ENCODE measurements at places on chromosomes 1 and 21. TPM values are rescaled to one million over a fixed set of nuclear protein-coding genes. Genes with fewer than 3 reads are reported as not detected.

Gene MPZ
- total RNA-seq: 2.2 TPM

Gene HLX
- total RNA-seq: 5.8 TPM

Gene OPTC
- not detected for total RNA-seq

Gene AUNIP
- total RNA-seq: not detected

Gene CIART
- 2.9 TPM for total RNA-seq

DNA sequence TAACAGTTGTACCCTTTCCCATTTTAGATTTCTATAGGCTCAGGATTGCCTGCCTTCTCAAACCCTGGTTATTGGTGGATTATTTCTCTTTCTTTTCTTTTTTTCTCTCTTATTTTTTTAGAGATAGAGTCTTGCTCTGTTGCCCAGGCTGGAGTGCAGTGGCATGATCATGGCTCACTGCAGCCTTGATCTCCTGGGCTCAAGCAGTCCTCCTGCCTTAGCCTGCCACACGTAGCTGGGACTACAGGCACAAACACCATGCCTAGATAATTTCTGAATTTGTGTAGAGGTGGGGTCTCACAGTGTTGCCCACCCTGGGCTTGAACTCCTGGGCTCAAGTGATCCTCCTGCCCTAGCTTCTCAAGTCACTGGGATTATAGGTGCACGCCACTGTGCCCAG, 58.8 kb downstream of the UCK2 start:
- H3K27me3 ChIP-seq: no peaks in the 10 kb centered on the region
- H3K27ac ChIP-seq: no peak overlapping the region
- DNase-seq: no peak
- H3K36me3 ChIP-seq: no peaks in the 10 kb centered on the region
- H3K4me1 ChIP-seq: no peaks in the 10 kb centered on the region

DNA sequence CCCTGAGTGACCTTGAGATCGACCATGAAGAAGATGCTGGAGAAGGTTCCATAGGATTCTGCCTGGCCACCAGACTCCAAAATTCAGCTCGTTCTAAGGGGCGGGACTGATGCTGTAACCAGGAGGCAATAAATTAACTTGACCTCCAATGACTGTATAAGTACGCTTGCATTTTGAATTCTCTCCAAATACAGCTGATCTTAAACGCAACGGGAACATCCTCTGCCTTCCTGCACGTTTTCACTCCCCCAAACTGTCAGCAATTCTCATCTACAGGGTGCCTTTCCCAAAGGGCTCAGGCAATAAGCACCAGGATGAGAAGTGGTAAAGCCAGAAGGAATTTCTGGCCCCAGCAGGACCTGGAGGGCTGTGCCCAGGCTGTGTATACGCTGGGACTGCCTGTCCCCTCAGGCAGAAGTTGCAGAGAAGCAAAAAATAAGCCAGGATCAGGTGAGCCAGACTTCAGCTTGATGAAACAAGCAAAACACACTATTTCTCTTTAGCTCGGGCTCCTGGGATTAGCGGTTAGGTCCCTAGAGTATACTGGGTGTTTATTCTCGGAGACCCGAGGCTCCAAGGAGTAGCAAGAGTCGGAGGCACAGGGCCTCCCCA, 124.8 kb downstream of the LRIG2 start:
- H3K4me3 ChIP-seq: no peak overlapping the region
- no peak for DNase-seq
- H3K27ac ChIP-seq: no peak overlapping the region
- no peaks in the 10 kb centered on the region for H3K4me1 ChIP-seq

DNA sequence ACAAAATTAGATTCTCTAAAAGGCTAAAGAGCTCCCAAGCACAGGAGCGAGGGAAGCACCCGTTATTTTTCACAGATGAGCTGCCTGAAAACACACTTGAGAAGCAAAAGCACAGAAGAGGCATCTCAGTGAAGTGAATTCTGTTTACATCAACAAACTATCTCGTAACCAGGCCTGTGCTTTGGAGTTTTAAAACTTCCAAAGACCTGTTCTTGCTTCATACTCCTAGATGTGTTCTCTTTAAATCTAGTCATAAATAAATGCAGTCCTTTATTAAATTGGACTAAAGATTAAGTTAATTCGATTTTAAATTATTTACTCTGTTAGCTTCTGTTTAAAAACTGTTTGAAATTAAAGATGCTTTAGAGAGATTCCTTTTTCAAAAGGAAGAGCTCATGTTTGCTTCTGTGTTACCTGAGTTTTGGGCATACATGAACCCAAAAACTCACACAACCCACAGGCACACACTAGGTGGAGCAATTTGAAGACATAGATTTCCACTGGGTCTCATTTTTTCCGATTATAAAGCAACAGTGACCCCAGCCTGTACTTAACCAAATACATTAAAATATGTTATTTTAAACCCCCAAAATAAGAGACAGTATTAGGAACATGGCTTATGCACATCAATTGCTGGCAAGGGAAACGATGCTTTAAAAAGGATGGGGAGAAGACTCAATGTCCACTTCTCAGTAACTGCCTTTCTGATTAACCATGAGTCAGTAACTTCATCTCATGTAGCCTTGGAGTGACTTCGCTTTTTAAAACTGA, 648.2 kb downstream of the SMYD3 start:
- H3K27ac ChIP-seq: no peak overlapping the region
- H3K4me1 ChIP-seq: no peaks in the 10 kb centered on the region
- H3K36me3 ChIP-seq: no peaks in the 10 kb centered on the region

DNA sequence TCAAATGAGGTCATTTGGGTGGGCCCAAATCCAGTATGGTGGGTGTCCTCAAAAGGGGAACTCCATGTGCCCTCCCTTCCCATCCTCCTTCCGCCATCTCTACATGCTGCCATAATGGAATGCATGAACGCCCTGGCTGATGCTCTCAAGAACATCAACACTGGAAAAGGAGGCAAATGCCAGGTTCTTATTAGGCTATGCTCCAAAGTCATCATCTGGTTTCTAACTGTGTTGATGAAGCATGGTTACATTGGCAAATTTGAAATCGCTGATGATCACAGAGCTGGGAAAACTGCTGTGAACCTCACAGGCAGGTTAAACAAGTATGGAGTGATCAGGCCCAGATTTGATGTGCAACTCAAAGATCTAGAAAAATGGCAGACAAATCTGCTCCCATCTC, 16.6 kb upstream of the TRIM45 start:
- no peaks in the 10 kb centered on the region for H3K36me3 ChIP-seq
- no peak for DNase-seq
- H3K4me3 ChIP-seq: no peak overlapping the region
- H3K27ac ChIP-seq: no peak overlapping the region
- H3K27me3 ChIP-seq: no peaks in the 10 kb centered on the region

DNA sequence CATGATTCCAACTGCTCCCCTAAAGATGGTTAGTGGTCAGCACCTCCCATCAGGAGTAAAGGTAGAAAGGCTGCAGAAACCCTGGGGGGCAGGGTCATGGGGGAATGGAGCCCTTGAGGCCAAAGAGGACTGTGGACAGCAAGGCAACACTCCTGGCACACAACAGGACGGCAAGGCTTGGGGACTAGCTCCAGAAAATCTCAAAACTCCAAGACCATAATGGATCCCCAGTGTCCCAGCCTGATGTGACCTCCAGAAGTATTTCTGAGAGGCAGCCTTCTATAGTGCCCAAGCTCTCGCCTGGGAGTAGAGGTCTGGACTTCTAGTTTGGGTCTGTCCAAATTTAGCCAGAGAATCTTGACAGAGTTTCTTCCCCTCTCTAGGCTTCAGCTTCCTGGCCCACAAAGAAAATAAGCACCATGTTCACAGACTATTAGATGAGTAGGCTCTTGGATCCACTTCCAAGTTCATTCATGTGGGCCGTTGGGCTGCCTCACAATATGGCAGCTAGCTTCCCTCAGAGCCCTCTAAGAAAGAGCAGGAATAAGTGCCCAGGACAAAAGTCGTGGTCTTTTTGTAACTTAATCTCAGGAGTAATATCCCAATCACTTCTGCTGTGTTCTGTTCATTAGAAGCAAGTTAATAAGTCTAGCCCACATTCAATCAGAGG, 6.9 kb downstream of the CD2 start:
- H3K27ac ChIP-seq: no peak overlapping the region
- no peaks in the 10 kb centered on the region for H3K4me1 ChIP-seq
- no peaks in the 10 kb centered on the region for H3K27me3 ChIP-seq
- no peak overlapping the region for H3K4me3 ChIP-seq
- no peak for DNase-seq

GRCh38 chr1:116299248-116299647, 73.8 kb upstream of the ATP1A1 start:
- H3K4me3 ChIP-seq: no peak overlapping the region
- H3K36me3 ChIP-seq: no peaks in the 10 kb centered on the region
- DNase-seq: no peak
- H3K27ac ChIP-seq: no peak overlapping the region
- H3K27me3 ChIP-seq: no peaks in the 10 kb centered on the region
- H3K4me1 ChIP-seq: no peaks in the 10 kb centered on the region

DNA sequence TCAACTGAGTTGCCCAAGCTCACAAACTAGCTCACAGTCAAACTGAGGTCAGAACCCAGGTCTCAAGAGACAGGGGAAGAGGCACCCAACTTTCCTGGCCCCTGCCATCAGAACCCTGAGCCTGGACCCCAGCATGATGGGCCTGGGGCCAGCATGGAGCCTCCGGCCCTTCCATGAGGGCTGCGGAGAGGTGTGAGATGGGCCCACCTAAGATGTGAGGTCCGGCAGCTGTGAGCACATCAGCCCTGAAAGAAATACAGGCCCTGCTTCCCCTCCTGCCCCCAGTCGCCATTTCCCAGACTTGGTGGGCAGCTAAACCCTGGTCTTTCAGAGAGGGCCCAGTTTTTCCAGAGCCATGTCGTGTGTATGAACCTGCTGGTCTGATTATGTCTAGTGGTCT, 30.6 kb downstream of the QSOX1 start:
- no peak for DNase-seq
- H3K4me1 ChIP-seq: no peaks in the 10 kb centered on the region
- no peaks in the 10 kb centered on the region for H3K27me3 ChIP-seq
- no peak overlapping the region for H3K4me3 ChIP-seq
- H3K36me3 ChIP-seq: no peaks in the 10 kb centered on the region

DNA sequence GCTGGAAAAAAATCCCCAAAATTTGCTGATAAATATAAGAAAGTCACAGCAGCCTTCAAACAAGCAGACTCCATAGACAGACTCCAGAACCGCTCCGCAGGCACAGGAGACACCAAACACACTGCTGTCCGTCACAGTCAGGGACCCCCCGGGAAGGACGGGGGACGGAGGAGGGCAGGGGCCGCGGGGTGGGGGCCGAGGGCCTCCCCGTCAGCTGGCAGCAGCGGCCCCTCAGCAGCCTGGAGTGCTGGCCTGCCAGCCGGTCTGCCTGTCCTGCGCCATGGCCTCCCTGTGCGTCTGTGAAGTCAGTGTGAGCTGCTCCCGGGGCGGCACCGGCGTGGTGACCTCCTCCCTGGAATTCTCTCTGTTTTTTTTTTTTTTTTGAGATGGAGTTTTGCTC, 10.1 kb upstream of the C1orf159 start:
- no peak for DNase-seq
- H3K27me3 ChIP-seq: no peaks in the 10 kb centered on the region
- no peaks in the 10 kb centered on the region for H3K36me3 ChIP-seq
- H3K4me3 ChIP-seq: no peak overlapping the region
- no peak overlapping the region for H3K27ac ChIP-seq

DNA sequence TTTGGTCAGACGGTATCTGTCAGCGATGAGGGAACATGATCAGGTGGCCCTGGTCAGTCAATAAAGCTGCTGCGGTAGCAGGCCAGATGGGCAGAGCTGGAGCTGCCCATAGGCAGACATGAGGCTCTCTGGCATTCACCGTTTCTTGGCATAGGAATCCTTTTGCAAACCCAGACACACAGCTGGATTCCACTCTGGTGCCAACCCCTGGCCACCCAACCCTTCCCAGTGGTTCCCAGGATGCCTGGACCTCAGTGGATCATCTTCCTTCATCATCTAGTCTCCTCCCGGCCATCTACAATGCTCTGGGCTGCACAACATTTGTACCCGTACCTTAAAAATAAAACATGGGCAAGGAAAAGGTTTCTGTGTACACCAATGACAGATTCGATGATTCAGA, 68.3 kb upstream of the ACTRT2 start:
- DNase-seq: no peak
- no peaks in the 10 kb centered on the region for H3K4me1 ChIP-seq
- H3K27me3 ChIP-seq: no peaks in the 10 kb centered on the region
- H3K36me3 ChIP-seq: no peaks in the 10 kb centered on the region

- peak overlapping the region; percentile 80 for H3K27ac ChIP-seq
- no peaks in the 10 kb centered on the region for H3K36me3 ChIP-seq
- no peak for DNase-seq
- H3K4me3 ChIP-seq: no peak overlapping the region
- H3K4me1 ChIP-seq: peaks cover 17% of the 10 kb centered on the region
Measured at GRCh38 chr1:172359491-172359999, 60.9 kb upstream of the C1orf105 start.

- H3K4me1 ChIP-seq: no peaks in the 10 kb centered on the region
- no peaks in the 10 kb centered on the region for H3K27me3 ChIP-seq
Measured at GRCh38 chr1:101112051-101112780, 86.6 kb upstream of the DPH5 start.

Measured in uterus (tissue), 4 donors.